ENCODE measurements at places on chromosomes 5 and 9. TPM values are rescaled to one million over a fixed set of nuclear protein-coding genes. Genes with fewer than 3 reads are reported as not detected.

The SOHLH1 gene
- total RNA-seq = not detected

The OCLN gene
- total RNA-seq = 2.2 TPM

The MEIKIN gene
- 1.2 TPM for total RNA-seq

The SH3RF2 gene
- not detected for total RNA-seq

The CCDC112 gene
- 0.60 TPM for total RNA-seq

The CYSRT1 gene
- total RNA-seq = 0.36 TPM

The TEK gene
- total RNA-seq = not detected

Measured in activated naive CD4-positive, alpha-beta T cell treated with anti-CD3 and anti-CD28 coated beads, Interleukin-2, amount 10 ng/mL, durations not matched to agents 5 hours and 36 hours (primary cell).